IMR-90 (cell line): ENCODE measurements at places on chromosomes 3 and 15. TPM values are rescaled to one million over a fixed set of nuclear protein-coding genes. Genes with fewer than 3 reads are reported as not detected.

GRCh38 chr15:50953302-50953701 lies 44.8 kb downstream of the AP4E1 start:
- H3K27ac ChIP-seq, result no peak overlapping the region
- H3K4me1 ChIP-seq, result no peaks in the 10 kb centered on the region
- peak; percentile 90 for DNase-seq
- no peak overlapping the region for H3K4me3 ChIP-seq
- H3K27me3 ChIP-seq, result no peaks in the 10 kb centered on the region

DNA sequence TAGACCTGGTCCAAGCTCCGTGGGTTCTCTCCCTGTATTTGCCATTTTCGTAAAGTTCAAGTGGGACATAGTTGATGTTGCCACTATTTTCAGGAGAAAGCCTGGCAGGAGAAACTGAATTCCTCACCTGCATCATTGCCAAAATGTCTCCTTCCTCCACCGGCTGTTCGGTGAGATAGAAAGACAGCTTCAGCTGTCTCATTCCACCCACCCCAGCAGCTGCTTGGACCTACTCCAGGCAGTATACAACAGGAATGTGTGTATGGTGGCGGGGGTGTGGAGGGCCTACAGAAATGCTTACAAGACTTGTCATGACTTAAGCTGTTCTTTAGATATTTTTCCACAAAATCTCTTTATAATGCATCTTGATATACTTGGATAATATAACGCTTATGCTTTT lies 132.7 kb upstream of the RAP2B start:
- H3K36me3 ChIP-seq, result no peaks in the 10 kb centered on the region
- H3K4me1 ChIP-seq, result 0 out of 2 replicates have a peak, but pooled peaks cover 1% of the 10 kb centered on the region
- H3K27ac ChIP-seq, result no peak overlapping the region

DNA sequence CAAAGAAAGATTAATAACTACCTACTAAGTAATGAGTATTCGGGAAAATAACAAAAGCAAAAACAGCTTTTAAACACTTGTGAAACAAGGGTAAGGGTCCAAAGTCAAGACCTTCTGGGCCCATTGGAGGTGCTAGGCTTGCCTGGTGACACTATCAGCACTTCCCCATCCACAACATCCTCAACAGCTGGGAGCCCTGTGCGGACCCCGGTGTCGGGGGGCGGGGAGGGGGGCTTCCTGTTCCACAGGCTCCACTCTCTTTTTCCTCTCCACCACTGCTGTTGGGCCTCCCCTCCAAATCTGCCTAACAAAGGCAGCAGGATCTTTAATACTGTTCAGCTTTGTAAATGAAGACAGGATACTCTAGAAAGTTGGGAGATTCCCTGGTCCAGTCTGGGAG lies 21.6 kb downstream of the NGRN start:
- no peak for DNase-seq
- H3K27me3 ChIP-seq, result no peaks in the 10 kb centered on the region
- H3K27ac ChIP-seq, result no peak overlapping the region
- H3K4me3 ChIP-seq, result no peak overlapping the region
- H3K4me1 ChIP-seq, result no peaks in the 10 kb centered on the region

Gene ABHD14A
- total RNA-seq, result 3.1 and 3.4 TPM in 2 replicates

DNA sequence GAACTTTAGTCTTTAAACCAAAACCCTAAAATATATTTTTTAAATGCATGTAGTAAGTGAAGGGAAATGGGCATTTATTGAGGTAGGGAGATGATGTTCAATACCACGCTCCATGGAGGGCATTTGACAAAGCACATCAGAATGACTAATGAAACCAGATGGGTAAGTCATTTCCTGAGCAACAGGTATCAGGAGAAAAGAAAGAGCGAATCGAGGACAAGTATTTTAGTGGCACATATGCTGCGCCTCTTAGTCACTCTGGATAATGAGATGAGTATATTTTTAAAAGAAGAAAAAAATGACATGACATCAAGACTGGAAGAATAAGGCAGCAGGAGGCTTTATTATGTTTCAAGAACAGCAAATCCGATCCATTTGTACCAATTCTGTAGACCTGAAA lies 129.0 kb upstream of the ARHGEF3 start:
- no peak for DNase-seq
- H3K4me1 ChIP-seq, result no peaks in the 10 kb centered on the region; the same call in 1 of the 2 replicates
- no peak overlapping the region for H3K4me3 ChIP-seq
- no peaks in the 10 kb centered on the region for H3K27me3 ChIP-seq

Gene A4GNT
- not detected in 2 replicates for total RNA-seq

Gene LRTM1
- not detected in 2 replicates for total RNA-seq

DNA sequence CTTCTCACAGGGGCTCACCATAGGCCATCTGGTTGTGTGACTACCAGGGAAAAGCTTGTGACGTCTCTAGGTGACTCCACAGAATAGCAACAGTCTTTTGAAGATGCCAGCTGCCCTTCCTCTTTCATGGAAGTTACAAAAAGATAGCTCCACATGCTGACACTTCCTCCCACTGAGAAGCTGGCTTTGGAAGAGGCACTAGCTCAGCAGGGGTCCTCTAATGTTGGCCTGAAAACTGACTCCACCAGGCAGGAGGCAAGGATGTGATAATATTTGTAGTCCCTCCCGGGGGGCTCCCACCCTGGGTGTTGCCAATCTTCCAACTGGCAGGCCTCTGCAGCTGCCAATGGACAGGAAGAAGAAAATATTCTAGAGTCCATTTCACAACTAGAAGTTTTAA lies 343.5 kb downstream of the NEK10 start:
- DNase-seq, result no peak
- H3K27me3 ChIP-seq, result no peaks in the 10 kb centered on the region
- no peak overlapping the region for H3K4me3 ChIP-seq
- H3K36me3 ChIP-seq, result no peaks in the 10 kb centered on the region
- no peak overlapping the region for H3K27ac ChIP-seq

GRCh38 chr3:129245141-129245540 lies 4.3 kb upstream of the COPG1 start:
- no peak overlapping the region for H3K4me3 ChIP-seq
- H3K4me1 ChIP-seq, result peaks cover 4% of the 10 kb centered on the region
- no peaks in the 10 kb centered on the region for H3K36me3 ChIP-seq
- H3K27ac ChIP-seq, result no peak overlapping the region
- H3K27me3 ChIP-seq, result no peaks in the 10 kb centered on the region

DNA sequence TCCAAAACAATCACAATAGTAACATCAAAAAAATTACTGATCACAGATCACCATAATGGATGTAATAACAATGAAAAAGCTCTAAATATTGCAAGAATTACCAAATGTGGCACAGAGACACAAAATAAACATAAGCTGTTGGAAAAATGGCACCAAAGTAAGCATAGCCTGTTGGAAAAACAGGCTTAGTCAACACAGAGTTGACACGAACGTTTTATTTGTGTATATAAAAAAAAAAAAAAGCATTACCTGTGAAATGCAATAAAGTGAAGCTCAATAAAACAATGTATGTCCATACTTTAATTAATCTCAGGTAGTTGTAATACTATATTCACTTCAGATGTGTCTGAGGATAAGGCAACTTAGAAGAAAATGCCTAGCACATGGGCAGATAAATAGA lies 77.1 kb downstream of the NR1I2 start:
- H3K4me1 ChIP-seq, result no peaks in the 10 kb centered on the region
- peaks cover 9% of the 10 kb centered on the region for H3K36me3 ChIP-seq
- H3K4me3 ChIP-seq, result no peak overlapping the region
- no peaks in the 10 kb centered on the region for H3K27me3 ChIP-seq
- DNase-seq, result no peak

DNA sequence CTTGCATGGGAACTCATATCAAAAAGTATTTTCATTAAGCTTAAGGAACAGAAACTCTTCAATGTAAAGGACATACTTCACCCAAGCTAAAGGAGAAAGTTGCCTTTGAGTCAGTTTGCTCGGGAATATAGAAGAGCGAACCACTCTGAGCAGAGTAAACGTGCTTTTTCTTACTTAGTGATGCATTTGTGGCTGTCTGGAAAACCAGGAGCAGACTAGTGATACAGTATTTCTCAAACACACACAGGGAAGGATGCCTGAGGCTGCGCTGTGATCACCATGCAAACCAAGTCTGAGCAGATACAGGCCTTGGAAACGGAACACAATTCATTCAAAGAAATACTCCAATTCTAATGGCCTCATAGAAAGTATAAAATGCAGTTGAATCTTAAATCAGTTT lies 121.0 kb upstream of the CDIN1 start:
- H3K36me3 ChIP-seq, result no peaks in the 10 kb centered on the region
- H3K27ac ChIP-seq, result no peak overlapping the region
- no peaks in the 10 kb centered on the region for H3K4me1 ChIP-seq

Gene DCBLD2
- total RNA-seq, result 196 and 275 TPM in 2 replicates

Gene NPRL2
- total RNA-seq, result 27.5 and 38.7 TPM in 2 replicates

DNA sequence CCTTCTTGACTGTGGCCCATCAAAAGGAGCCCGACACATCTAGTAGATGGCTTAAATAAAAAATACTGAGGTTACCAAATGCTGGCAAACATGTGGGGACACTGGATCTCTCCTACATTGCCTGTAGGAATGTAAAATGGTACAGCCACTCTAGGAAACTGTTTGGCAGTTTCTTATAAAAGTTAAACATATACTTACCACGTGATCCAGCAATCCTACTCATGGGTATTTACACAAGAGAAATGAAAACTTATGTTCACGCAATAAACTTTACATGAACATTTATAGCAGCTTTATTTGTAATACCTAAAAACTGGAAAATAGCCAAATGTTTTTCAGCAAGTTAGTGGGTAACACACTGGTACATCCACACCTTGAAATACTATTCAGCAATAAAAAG lies 9.1 kb downstream of the ZBTB38 start:
- peaks cover 10% of the 10 kb centered on the region for H3K4me1 ChIP-seq
- H3K27me3 ChIP-seq, result no peaks in the 10 kb centered on the region
- no peak overlapping the region for H3K27ac ChIP-seq

- peak overlapping the region; percentile 57 for H3K27ac ChIP-seq
- DNase-seq, result peak; percentile 85
- H3K4me3 ChIP-seq, result no peak overlapping the region
- H3K36me3 ChIP-seq, result peaks cover 3% of the 10 kb centered on the region
- no peaks in the 10 kb centered on the region for H3K27me3 ChIP-seq
- H3K4me1 ChIP-seq, result peaks cover 5% of the 10 kb centered on the region; the same call in 1 of the 2 replicates
Observed at GRCh38 chr3:47984075-47984728, 32.0 kb downstream of the MAP4 start.

- H3K4me3 ChIP-seq, result no peak overlapping the region
- H3K4me1 ChIP-seq, result peaks cover 5% of the 10 kb centered on the region
- no peaks in the 10 kb centered on the region for H3K27me3 ChIP-seq
- DNase-seq, result no peak
- H3K36me3 ChIP-seq, result no peaks in the 10 kb centered on the region
Observed at GRCh38 chr3:188780193-188781147, 391.3 kb upstream of the TPRG1 start.

Gene KBTBD13
- total RNA-seq, result not detected in 2 replicates

GRCh38 chr15:31609906-31610305 lies 283.3 kb downstream of the KLF13 start:
- no peaks in the 10 kb centered on the region for H3K36me3 ChIP-seq
- no peak overlapping the region for H3K27ac ChIP-seq
- DNase-seq, result no peak
- H3K27me3 ChIP-seq, result no peaks in the 10 kb centered on the region
- H3K4me1 ChIP-seq, result peaks cover 13% of the 10 kb centered on the region

DNA sequence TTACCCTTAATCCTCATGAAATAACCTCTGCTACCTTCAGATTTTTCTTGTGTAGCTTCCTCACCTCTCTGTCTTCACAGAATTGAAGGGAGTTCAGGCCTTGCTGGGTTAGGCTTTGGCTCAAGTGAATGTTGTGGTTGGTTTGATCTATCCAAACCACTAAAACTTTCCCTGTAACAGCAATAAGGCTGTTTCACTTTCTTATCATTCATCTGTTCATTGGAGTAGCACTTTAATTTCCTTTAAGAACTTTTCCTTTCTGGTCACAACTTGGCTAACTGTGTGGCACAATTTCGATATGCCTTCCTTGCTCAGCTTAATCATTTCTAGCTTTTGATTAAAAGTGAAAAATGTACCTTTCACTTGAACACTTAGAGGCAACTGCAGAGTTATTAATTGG lies 129.8 kb downstream of the NR1I2 start:
- peaks cover under 1% of the 10 kb centered on the region; the same call in 1 of the 2 replicates for H3K4me1 ChIP-seq
- no peak for DNase-seq
- H3K4me3 ChIP-seq, result no peak overlapping the region
- peaks cover 6% of the 10 kb centered on the region for H3K36me3 ChIP-seq
- no peaks in the 10 kb centered on the region for H3K27me3 ChIP-seq
- no peak overlapping the region for H3K27ac ChIP-seq

- DNase-seq, result no peak
- no peak overlapping the region for H3K4me3 ChIP-seq
- H3K4me1 ChIP-seq, result peaks cover 4% of the 10 kb centered on the region; the same call in 1 of the 2 replicates
- no peaks in the 10 kb centered on the region for H3K27me3 ChIP-seq
- peaks cover 52% of the 10 kb centered on the region for H3K36me3 ChIP-seq
Observed at GRCh38 chr15:42159381-42160015, 3.1 kb upstream of the PLA2G4F start.

DNA sequence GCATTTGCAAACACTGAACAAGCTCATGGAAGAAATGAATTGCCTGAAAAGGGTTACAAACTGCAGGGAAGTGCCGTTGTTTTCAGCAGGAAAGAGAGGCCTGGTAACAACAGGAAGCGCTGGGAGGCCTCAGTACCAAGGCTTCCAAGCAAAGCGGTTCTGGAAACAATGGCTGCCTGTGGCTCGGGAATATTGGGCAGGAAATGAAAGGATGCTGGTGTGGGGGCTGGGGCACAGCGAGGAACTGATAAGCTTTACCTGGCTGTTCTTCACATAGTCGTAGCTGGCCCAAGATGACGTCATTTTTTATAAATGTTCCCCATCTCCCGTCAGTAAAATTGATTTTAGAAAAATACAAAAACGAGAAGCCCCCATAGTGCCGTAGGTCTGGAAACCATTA lies 55.9 kb downstream of the ARHGAP31 start:
- no peak overlapping the region for H3K4me3 ChIP-seq
- no peak for DNase-seq
- H3K27me3 ChIP-seq, result no peaks in the 10 kb centered on the region

GRCh38 chr15:40372981-40373380 lies 9.5 kb upstream of the KNSTRN start:
- peak; percentile 49 for DNase-seq
- no peaks in the 10 kb centered on the region for H3K36me3 ChIP-seq
- H3K4me3 ChIP-seq, result no peak overlapping the region
- peaks cover 2% of the 10 kb centered on the region for H3K4me1 ChIP-seq
- peaks cover 1% of the 10 kb centered on the region; the same call in 1 of the 2 replicates for H3K27me3 ChIP-seq

GRCh38 chr3:186750316-186750715 lies 33.1 kb upstream of the EIF4A2 start:
- no peak overlapping the region for H3K4me3 ChIP-seq
- no peaks in the 10 kb centered on the region for H3K27me3 ChIP-seq

- no peak for DNase-seq
- H3K4me3 ChIP-seq, result no peak overlapping the region
- no peaks in the 10 kb centered on the region for H3K27me3 ChIP-seq
- H3K27ac ChIP-seq, result no peak overlapping the region
Observed at GRCh38 chr3:17079933-17080332, 195.2 kb downstream of the PLCL2 start.

GRCh38 chr3:22475665-22476240 lies 724.7 kb upstream of the ZNF385D start:
- no peaks in the 10 kb centered on the region for H3K36me3 ChIP-seq
- no peaks in the 10 kb centered on the region for H3K4me1 ChIP-seq
- H3K4me3 ChIP-seq, result no peak overlapping the region
- no peaks in the 10 kb centered on the region for H3K27me3 ChIP-seq

Gene AGTR1
- 2.7 and 3.3 TPM in 2 replicates for total RNA-seq

GRCh38 chr15:22263738-22264137 lies 183.4 kb downstream of the OR4M2 start:
- no peaks in the 10 kb centered on the region for H3K4me1 ChIP-seq
- H3K4me3 ChIP-seq, result no peak overlapping the region
- no peak for DNase-seq
- no peak overlapping the region for H3K27ac ChIP-seq

Gene WDR82
- total RNA-seq, result 65.3 and 68.1 TPM in 2 replicates

GRCh38 chr15:63495780-63496488 lies 8.5 kb upstream of the USP3 start:
- no peak overlapping the region for H3K27ac ChIP-seq
- no peaks in the 10 kb centered on the region for H3K36me3 ChIP-seq
- no peak overlapping the region for H3K4me3 ChIP-seq
- H3K4me1 ChIP-seq, result peaks cover 16% of the 10 kb centered on the region

Gene DAG1
- total RNA-seq, result 30.8 and 31.0 TPM in 2 replicates
